ENCODE measurements at places on chromosomes 2 and 18.

DNA sequence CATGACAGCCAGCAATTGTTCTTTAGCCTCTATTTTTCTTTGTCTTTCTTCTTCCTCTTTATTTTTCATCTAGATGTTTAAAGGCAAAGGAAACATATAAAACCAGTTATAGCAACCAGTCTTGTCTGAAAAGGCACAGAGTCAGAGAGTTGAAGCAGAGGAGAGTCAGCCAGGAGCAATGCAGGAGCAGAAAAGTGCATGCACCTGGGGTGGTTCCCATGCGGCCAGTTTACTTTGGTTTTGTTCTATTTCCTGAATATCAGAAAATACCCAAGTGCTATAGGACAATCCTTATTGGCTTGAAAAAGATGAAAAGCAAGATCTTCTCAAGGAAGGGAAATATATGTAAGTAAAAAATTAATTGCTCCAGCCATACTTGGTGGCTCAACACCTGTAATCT, 44.9 kb downstream of the CFAP210 start:
- no peak for DNase-seq

DNA sequence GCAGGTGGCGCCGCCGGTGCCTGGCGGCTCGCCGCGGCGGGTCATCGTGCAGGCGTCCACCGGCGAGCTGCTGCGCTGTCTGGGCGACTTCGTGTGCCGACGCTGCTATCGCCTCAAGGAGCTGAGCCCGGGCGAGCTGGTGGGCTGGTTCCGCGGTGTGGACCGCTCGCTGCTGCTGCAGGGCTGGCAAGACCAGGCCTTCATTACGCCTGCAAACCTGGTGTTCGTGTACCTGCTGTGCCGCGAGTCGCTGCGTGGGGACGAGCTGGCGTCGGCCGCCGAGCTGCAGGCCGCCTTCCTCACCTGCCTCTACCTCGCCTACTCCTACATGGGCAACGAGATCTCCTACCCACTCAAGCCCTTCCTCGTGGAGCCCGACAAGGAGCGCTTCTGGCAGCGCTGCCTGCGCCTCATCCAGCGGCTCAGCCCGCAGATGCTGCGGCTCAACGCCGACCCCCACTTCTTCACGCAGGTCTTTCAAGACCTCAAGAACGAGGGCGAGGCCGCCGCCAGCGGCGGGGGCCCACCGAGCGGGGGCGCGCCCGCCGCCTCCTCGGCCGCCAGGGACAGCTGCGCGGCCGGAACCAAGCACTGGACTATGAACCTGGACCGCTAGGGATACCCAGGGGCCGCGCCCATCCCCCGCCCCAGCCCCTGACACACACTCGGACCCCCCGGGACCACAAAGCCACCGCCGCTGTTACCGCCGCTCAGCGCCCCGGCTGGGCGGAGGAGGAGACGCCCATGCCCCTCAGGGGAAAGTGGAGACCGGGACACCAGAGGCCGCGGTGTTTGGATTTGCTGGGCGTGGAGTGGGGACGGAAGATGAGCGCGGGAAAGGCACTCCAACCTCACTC, 1.1 kb downstream of the CDK5R2 start:
- no peak for DNase-seq

DNA sequence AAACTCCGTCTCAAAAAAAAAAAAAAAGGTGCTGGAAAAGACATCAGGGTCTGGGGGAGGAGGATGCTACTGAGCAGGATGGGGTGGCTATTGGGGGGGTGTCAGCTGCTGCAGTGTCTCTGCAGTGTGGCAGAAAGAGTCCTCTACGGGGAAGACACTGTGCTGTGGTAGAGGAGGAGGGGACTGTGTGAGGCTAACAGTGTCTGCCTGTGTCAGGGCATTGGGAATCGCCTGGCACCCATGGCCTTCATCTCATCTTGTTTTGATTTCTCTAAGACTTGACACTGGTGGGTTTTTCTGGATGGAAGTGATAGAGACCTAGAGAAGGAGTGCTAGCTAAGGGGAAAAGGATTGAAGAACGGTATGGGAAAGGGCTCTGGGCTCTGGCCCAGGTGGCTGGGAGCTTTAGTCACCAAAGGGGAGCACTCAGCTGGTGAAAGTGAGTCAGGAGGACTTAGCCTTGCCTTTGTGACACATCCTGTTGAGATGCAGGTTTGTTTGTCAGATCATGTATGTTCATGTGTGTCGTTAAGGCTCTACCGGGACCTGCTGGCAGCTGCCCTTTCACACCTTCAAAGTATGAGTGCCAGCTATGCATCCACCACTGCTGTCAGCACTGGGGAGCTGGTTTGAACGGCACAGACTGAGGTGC, 58.0 kb downstream of the FARP2 start:
- DNase-seq = no peak

- no peak for DNase-seq
Measured at GRCh38 chr2:27126252-27126710, 2.7 kb downstream of the ABHD1 start.

- DNase-seq = no peak
Measured at GRCh38 chr2:106280722-106281446, 86.8 kb upstream of the UXS1 start.

DNA sequence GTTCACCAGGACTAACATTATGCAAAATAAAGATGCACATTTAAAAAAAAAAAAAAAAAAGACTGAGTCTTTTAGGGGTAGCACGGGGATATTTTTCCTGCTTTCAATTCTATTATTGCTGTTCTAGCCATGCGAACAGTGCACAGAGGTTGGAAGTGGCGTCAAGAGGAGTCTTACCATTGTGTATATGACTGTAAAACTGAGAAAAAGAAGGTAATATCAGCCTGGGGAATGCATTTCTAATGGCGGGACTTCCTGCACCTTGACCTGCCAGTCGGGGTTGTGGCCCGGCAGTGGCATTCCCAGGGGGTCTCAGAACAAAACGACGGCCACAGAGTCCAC, 48.5 kb upstream of the ATP6V1B1 start:
- no peak for DNase-seq

Data from hematopoietic multipotent progenitor cell treated with erythropoietin and hydrocortisone succinate and interleukin-3 and kit ligand, for 8 days (in vitro differentiated cells).